ENCODE measurements at places on chromosomes 2 and 18. TPM values are rescaled to one million over a fixed set of nuclear protein-coding genes. Genes with fewer than 3 reads are reported as not detected.

The CENPA gene
- polyA plus RNA-seq, result 13.6 TPM

The GAREM1 gene
- polyA plus RNA-seq, result 34.8 TPM

The LHCGR gene
- polyA plus RNA-seq, result 0.24 TPM

The ADRA2B gene
- 3.8 TPM for polyA plus RNA-seq

The NXPH2 gene
- polyA plus RNA-seq, result 4.4 TPM

The ZNF804A gene
- polyA plus RNA-seq, result 1.8 TPM

The REG3A gene
- polyA plus RNA-seq, result not detected

The LTBP1 gene
- 83.3 TPM for polyA plus RNA-seq

The ANKRD30B gene
- 0.26 TPM for polyA plus RNA-seq

Measured in right renal cortex interstitium (tissue), 3 donors.